AG09309 (cell line): ENCODE measurements at places on chromosomes 5 and 9.

- no peak for DNase-seq
These were observed 19.1 kb upstream of the SH3RF2 start for GRCh38 chr5:145917288-145917687.

DNA sequence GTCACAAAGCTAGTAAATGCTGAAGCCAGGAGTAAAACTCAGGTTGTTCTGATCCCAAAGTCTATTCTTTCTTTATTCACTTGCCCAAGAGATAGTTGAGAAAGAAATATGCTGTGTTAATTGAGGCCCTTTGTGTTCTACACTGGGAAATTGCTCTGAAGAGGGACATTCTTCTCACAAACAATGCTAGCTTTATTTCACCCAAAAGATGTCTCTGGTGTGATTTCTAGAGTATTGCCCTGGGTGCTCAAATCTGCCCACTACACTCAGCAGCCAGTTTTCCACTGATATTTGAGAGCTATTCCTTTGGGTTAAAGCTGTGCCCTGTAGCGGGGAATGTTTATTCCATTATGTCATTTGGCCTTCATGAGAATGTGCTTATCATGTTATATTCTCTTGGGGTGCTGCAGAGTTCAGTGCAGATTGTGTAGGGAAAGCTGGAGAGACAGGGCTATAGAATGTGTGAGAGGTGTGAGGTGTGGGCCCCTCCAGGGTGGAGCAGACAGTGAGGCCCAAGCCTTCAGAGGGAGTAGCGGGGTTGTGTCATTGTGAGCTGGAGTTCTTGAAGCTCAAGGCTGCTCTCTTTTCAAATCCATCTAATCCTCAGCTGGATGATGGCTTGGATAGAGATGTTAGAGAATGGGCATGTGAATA is 21.0 kb upstream of the C5orf63 start:
- DNase-seq, result no peak

DNA sequence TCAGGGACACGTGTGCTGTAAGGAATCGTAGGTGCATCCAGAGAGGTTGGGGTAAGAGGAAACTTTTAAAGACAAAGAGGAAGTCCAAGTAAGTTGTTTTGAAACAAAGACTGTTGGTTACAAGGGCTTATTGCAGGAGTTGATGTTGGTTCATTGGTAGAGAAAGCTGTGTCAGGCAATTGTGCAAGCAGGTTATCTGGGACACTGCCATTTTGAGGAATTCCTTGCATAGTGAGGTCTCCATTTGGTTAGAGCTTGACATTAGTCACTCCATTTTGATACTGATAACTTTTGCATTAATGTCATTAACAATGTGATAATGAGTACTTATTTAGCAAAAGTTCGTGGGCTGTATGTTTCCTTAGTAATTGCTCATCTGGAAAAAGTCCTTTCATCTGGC is 24.9 kb downstream of the CNOT6 start:
- DNase-seq, result peak; percentile 46

- peak; percentile 58 for DNase-seq
These were observed 83.9 kb upstream of the GRAMD2B start for GRCh38 chr5:126339215-126339805.

DNA sequence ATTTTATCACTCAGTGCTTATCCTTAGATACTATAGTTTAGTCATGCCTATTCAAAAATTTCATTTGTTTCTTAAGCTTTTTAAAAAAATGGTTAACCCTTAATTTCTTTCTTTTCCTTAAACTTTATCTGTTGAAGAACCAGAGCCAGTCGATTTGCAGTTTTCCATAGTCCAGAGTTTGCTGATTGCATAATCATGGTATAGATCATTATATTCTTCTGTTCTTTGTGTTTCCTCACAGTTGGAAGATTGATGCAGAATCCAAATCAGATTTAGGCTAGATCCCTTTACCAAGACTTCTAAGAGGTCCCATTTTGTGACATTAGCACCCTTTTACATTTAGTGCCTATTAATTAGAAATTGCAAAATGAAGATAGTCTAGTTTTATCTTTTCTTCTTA is 18.0 kb downstream of the TMEM38B start:
- no peak for DNase-seq

DNA sequence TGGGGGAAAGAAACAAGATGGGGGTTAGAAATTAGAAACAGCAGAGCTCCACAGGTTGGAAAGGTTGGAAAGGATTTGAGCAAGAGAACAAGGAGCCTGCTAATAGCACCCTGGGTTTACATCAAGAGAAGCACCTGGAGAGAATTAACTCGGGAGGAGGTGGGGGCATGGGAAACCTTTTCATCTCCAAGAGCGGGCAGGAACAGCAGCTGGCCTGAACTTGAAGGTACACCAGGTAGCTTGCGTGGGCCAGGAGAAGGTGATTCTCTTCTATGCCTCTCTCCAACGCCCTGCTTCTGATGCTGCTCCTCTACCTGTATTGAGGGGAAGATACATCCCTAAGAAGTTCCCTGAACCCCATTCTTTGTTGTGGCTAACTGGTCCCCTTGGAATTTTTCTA is 37.1 kb upstream of the GLRX start:
- no peak for DNase-seq

DNA sequence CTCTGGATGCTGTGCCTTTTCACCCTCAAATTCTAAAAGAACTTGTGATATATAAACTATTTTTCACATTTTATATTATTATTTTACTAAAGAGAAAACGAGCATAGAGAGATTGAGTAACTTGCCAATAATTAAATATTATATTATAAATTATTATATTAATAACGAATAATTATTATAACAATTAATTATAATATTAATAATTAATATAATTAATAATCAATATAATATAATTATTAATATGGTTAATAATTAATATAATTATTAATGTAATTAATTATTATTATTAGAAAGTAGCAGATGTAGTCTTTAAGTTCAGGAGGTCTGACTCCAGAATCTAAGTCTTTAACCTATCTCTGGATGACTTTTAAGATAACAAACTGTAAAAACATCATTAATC is 20.1 kb downstream of the OR2Y1 start:
- no peak for DNase-seq

- no peak for DNase-seq
These were observed 37.9 kb downstream of the TLR4 start for GRCh38 chr9:117742131-117742530.

- DNase-seq, result no peak
These were observed 86.9 kb downstream of the RAPGEF6 start for GRCh38 chr5:131548176-131548575.

DNA sequence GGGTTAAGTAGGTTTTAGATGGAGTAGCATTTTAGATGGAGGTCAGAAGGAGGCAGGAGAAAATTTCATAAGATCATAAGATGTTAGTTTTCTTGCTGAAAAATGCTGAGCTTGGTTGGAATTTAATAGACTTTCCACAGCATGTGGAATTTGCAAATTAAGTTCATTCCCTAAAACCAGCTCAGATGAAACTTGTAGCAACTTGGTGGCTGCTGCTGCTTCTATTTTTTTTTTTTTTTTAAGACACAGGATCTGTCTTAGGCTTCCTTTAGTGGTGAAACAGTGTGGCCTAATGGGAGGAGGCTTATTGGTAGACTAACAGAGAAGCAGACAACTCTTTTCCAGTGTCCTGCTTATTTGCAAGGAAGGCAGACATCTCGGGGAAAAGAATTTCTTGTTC is 154.5 kb downstream of the AOPEP start:
- DNase-seq, result no peak

GRCh38 chr5:11687498-11687897 is 216.7 kb downstream of the CTNND2 start:
- DNase-seq, result no peak

DNA sequence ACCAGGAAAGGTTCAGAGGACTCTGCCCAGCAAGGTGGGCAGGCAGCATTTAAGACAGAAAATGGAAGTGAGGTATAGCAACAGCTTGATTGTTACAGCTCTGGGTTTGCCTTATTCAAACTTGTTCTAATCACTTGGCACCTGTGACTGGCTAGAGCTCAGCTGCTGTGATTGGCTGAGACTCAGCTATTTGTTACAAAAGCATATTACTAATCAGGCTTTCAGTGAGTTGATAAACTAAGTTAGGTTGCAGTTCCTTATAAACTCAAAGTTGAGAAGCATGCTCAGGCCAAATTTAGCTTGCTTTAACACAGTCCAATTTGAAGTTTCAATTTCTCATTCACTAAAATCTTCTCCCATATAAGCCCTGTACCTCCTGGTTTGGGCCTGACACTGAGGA is 56.3 kb downstream of the GDA start:
- DNase-seq, result no peak

DNA sequence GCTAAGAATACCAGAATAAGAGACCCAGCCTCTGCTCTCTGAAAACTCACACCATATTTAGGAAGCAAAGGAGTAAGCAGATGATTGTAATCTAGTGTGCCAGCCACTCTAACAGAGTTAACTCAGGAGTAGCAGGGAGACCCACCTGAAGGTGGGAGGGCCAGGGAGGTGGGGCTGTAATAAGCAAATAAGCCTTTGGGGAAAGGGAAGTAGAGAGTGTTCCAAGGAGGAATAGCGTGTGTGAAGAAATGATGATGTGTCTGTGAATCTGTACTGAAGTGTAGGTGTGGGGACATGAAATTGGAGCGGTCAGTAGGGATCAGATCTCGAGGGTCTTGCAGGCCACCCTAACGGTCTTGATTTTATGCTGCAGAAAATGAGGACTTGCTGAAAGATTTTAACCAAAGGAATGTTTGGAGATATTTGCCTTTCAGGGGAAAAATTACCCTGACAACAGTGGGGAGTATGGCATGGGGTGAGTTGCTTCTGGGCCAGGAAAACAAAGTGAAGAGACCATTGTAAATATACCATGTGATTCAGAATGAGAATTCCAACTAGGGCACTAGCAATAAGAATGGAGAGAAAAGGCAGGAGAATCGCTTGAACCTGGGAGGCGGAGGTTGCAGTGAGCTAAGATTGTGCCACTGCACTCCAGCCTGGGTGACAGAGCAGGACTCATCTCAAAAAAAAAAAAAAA is 44.1 kb upstream of the FSD1L start:
- no peak for DNase-seq

DNA sequence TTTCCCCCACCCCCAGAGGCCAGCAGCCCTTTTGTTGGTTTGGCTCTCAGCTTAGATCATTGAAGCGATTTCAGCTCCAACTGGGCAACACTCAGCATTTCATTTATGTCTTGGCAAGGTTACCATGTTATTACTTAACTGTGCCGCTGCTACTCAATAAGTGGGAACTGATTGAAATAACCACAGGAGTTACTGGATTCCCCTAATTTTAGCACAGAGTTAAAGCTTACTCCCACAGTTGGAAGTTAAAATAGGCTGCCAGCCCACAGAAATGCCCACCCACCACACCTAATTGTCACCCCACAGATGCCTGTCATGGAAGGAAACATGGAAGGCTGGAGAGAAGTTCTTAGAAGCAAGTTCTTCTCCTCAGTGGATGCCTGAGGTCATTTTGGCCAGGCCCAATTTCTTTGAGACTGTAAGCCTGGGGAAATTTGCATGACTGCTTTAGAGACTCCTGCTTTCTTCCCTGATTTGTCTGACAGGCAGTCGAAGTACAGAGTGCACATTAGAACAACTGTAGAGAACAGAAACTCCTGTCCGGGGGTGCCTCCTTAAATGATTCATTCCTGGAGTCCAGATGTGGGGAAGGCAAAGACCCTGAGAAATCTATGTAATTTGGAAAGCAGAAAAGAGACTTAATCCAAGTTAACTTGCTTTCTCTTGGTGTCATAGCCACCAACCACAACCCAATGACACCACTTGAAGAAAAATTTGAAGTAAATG is 370.0 kb downstream of the ZSWIM6 start:
- DNase-seq, result no peak

GRCh38 chr5:82154776-82155175 is 123.4 kb downstream of the RPS23 start:
- DNase-seq, result no peak

DNA sequence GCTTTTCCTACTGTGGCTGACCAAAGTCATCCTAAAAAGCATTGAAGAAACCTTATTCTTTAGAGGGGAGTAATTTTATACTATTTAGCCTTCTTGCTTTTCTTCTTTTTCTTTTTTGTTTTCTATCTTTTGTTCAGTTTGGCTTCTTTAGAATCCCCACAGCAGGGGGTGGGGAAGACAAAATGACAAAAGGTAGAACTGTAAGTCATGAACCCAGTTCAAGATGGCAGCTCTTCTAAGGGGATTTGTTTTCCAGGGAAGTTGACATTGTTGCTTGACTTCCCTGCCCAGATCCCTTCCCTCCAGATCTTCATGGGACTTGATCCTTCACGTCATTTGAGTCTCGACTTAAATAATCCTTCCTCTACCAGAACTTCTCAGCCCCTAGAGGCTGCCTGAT is 692.4 kb upstream of the DMAC1 start:
- no peak for DNase-seq

GRCh38 chr5:142184988-142185387 is 76.4 kb downstream of the NDFIP1 start:
- DNase-seq, result no peak

DNA sequence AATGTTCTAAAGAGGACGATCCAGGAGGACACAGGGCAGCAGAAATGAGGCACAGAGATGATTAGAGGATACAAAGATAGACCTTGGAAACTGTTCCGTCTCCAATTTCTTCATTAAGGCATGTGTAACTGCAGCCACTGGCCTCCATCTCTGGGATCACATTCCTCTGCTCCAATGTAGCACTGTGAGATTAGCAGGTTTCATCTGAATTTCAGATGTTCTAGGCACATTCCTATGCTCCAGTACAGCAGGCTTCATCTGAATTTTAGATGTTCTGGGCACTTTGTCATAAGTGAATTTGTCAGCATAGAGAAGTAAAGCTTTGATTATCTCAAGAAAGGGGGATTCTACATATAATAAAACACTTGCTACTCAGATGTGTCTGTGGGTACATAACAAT is 671.4 kb downstream of the MTRR start:
- no peak for DNase-seq

GRCh38 chr9:90950600-90950999 is 149.0 kb downstream of the SYK start:
- DNase-seq, result no peak

- DNase-seq, result no peak
These were observed 50.1 kb upstream of the ADAMTS16 start for GRCh38 chr5:5089895-5090649.

DNA sequence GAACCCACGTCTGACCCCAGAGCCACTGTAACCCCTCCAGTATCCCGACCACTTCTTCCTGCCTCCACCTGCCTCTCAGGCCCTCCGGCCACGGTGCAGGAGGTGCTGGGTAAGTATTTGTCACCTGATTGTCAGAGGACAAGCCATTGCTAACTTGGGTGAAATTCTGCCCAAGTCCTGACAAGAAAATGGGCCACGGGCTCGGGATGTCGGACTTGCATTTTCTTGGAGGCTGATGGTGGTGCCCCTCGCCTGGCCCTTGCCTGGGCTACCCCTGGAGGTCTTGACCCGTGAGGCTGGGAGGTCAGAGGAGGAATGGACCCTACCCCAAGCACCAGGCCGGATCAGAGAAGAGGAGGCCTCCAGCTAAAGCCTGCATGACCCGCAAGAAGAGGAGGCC is 149.7 kb upstream of the COL5A1 start:
- no peak for DNase-seq

- no peak for DNase-seq
These were observed 15.0 kb upstream of the CEP120 start for GRCh38 chr5:123438244-123438643.
